CD8-positive, alpha-beta memory T cell (primary cell): ENCODE measurements at places on chromosomes 4 and X.

- no peak for DNase-seq
Measured at GRCh38 chr4:101870874-101871273, 80.3 kb downstream of the BANK1 start.

DNA sequence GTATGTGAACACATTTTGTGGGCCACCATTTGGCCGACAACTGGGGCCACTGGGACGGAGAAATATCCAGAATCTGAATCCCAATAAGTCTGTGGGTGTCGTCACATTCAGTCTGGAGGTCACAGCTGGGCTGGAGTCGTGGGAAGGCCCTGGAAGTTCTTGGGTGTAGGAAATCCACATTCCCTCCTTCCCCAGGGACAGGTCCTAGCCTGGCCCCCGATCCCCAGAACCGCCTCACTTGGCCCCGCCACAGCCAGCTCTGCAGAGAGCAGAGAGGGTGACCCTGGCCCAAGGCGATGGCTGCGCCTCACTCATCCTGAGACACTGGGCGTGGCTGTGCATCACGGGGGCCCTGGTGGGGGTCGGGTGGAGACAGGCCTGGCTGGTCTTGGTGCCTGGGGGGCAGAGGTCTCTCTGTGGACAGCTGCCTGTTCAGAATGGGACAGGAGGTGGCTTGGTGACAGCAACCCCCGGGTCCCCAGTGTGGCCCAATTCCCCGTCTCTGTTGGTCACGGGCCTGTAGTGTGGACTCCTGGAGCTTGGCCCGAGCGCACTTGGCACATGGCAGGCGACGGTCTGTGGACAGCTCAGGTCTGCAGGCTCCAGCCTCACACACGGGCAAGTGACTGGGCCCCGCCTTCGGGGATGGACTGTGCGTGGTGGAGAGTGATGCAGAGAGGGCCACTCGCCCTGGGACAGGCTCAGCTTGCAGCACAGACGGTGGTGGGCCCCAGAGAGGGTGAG lies 16.4 kb downstream of the DOK7 start:
- DNase-seq, result no peak

DNA sequence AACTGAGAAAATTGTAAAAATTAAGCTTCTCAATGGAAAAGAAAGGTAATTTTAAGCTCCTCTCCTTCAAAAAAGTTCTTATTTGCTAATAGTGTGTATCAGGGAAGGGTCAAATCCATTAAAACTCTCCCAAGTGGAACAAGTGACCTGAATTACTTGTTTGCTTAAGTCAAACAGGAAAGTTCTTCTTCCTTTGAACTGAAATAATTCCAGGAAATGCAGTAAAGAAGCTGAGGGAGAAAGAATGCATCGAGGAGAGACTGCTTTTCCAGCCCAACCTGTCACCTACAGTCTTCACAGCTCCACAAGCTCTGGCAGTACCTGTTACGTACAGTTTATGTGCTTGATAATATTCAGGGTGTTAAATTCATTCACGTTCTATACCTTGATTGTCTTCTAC lies 131.1 kb downstream of the KLHL8 start:
- DNase-seq, result no peak

DNA sequence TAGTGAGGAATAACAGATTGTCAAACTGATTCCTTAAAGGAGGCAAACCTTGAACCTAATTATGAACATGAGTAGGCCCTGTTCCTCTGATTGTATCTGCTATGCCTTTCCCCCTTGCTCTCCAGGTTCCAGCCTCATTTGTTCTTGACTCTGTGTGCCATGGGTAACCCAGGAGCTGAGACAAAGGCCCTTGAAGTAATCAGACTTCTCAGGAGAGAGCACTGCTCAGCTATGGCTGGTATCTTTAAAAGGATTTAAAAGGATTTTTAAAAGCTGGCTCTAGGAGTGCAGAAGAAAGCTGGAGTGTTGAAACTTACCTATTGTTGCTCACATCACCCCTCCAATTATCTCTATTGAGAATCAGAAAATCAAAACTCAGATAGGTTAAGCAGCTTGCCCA lies 1565.5 kb upstream of the AGA start:
- no peak for DNase-seq

DNA sequence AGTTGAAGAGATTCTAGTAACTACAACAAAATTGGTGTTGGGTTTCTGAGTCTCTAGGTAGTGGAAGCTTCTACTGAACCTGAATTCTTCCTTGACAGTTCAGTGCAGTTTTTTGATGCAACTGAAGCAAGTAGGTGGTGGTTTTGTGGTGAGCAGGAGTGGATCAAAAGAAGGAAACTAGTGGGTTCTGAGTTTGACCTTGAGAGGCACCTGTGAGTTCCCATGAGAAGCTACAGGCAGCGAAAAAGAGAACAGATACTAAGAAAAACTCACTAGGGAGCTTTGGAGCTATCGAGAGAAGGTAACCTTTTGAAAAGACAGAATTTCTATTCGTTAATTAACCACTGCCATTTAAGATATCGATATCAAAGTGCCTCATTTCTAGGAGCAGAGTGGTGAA lies 145.2 kb downstream of the PDHA2 start:
- no peak for DNase-seq

DNA sequence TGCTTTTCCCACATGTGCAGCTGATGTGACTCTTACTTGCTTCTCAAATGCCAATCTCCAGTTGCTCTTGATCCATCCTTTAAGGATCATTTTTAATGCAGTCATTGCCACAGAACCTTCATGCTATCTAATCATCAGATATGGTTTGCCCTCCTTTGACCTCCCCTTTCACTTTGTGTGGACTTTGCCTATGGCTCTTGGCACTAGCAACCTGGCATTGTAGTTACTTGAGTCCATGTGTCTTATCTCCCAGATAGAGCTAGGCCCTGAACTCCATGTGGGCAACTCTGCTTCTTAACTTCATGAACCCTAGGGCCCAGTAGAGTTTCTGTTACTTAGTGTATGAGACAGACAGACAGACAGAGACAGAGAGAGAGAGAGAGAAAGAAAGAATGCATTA lies 41.6 kb downstream of the MTM1 start:
- DNase-seq, result no peak

GRCh38 chr4:106096454-106096853 lies 201.2 kb downstream of the NPNT start:
- DNase-seq, result no peak

- no peak for DNase-seq
Measured at GRCh38 chr4:143023239-143023918, 161.3 kb upstream of the USP38 start.

DNA sequence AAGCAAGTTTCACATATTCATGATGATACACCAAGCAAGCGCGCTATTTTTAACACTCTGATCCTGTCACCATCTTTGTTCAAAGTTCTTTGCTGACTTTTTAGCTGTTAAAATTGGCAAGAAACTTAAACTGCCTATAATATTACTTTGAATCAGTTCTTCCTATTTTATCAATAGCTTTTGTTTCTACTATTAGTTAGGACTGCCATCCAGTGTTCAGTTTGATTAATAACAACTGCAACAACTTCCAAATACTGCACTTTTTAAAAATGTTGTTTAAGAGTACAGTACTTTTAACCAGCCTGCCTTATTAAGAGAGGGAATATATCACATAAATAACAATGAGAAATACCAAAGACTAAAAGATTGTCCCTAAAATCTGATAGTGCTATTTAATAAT lies 614.3 kb downstream of the FAM133A start:
- no peak for DNase-seq

DNA sequence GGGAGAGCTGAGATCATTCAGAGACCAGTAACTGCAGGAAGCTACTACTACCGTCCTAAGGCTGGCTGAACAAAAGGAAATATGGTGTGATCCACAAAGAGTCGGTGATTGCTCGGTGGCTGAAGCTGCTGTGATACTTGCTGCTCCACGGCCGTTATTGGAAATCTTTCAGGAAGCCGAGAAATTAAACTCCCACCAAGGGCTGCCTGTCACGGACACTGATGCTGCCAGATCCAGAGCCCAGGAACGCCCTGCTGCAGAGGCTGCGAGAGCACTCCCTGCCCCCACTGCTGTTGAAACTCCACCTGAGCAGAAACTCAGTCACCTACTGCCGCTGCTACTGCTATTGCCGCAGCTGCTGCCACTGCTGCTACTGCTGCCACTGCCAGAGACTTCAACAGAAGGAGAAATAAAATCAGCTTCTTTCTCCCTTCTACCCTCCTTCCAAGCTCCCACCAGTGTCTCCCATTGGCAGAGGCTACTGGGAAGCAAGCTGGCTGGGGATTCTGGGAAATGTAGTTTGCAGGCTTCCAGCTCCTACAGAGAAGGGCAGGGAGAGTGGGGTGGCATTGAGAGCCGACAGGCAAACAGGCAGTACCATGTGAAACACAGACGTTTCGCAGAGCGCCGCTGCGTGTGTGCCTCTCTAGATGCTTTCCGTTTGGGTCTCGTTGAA lies 126.0 kb upstream of the ENPP6 start:
- peak; percentile 50 for DNase-seq

DNA sequence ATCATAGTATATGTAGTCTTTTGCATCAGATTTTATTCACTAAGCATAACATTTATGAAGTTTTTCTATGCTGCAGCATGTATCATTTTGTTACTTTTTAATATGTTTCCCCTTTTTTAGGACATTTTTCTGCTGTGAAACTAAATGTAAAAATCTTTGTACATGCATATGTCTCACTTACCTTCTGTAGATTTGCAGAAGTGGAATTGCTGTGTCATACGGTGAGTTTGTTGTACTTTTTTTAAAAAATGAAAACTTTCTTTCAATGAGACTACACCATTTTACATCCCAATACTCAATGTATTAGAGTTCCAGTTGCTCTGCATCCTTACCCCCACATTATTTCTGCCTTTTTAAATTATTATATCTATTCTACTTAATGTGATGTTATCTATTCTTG lies 868.9 kb downstream of the PDHA2 start:
- no peak for DNase-seq

DNA sequence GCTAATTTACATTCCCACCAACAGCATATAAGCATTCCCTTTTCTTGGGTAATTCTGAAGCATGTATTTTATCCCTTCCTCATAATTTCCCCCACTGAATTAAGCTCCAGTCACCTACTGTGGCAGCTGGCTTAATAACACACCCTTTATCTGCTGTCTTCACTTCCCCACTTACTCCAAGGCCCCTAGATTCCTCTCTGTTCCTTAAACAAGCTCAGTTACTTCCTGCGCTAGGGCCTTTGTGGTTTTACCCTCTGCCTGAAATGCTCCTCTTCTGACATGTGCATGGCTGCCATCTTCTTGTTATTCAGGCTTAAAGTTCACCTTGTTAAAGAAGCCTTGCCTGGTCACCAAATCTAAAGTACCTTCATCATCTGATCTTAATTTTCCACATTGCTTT lies 47.2 kb upstream of the RPS6KA3 start:
- DNase-seq, result no peak

DNA sequence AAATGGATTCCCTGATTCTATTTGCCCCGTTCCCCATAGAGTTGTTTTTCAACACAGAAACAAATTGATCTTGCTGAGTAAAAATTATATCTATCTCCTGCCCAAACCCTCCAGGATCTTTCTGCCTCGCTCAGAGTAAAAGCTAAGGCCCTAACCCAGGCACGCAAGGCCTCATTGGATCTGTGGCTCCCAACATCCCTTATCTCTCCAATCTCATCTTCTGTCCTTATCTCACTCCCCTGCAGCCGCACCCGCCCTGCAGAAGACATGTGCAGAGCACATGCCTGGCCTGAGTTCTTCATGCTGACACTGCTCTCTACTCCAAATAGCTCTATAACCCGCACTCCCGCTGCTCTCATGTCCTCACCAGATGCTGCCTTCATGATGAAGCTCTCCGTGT lies 543.8 kb upstream of the ZFP42 start:
- DNase-seq, result no peak

- no peak for DNase-seq
Measured at GRCh38 chr4:158766434-158767044, 2.3 kb upstream of the FNIP2 start.

DNA sequence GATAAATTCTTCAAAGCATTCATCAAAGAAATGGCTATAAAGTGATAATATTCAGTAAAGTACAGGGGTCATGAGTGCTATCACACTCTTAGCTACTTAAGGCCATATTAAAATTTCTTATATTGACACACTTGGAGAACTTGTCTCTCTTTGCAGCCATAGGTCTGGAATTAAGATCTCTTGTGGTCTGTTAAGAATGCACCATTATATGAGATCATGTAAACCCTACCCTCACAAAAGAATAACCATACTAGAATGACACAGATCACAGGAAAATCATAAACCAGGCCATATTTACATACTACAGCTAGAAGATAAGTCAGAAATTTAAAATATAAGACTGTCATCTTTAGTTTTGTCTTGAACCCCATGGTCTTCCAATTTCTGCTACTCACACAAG lies 434.3 kb downstream of the PDGFC start:
- no peak for DNase-seq

GRCh38 chr4:47381172-47381571 lies 82.3 kb downstream of the COMMD8 start:
- DNase-seq, result no peak

- DNase-seq, result no peak
Measured at GRCh38 chrX:9912351-9913145, 54.6 kb upstream of the CLDN34 start.

DNA sequence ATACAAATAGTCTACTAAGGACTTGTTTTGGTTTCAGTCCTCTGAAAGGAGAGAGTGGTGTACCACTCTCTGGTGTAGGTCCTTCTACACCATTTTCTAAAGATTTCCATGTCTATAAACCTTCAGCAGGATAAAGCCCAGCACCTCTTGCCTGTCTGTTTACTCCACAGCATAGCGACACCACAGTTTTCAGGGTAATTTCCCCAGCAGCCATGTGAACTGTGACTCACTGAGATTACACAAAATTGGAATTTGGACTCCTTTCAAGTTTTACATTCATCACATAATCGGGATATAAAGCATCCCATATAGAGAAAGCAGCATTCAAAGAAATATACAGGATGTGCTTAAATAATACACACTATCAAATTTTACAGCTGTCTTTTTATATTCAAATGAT lies 229.6 kb downstream of the PRDM5 start:
- DNase-seq, result no peak

GRCh38 chrX:136192839-136193414 lies 45.6 kb downstream of the FHL1 start:
- DNase-seq, result no peak

GRCh38 chr4:2879026-2879425 lies 35.4 kb downstream of the ADD1 start:
- no peak for DNase-seq

DNA sequence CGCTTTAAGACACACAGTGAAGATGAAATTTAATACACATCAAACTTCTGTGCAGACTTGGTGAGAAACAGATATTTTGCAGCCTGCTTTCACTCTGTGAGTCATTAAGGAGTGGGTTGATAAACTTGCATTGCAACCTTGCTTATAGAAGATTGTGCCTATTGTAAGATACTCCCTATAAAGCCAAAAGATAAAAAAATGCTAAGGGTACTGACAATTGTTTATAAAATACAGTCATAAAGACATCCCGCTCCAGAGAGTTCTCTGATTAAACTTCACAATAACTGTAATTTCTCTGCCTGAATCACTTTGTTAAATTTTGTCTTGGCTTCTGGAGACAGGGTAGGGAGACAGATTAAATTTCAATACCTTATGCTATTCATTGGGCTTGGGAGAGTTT lies 49.1 kb downstream of the GALNT7 start:
- DNase-seq, result no peak

- DNase-seq, result no peak
Measured at GRCh38 chrX:42128020-42128419, 204.7 kb upstream of the CASK start.

- DNase-seq, result no peak
Measured at GRCh38 chr4:8072235-8072968, 86.2 kb downstream of the ABLIM2 start.

- no peak for DNase-seq
Measured at GRCh38 chr4:156972379-156973015, 898 bp upstream of the PDGFC start.

GRCh38 chr4:184100297-184100885 lies 117.3 kb downstream of the ENPP6 start:
- no peak for DNase-seq
